Endothelial cell (in vitro differentiated cells): ENCODE measurements at places on chromosomes 2 and 18.
A peak's percentile ranks its signal among the peaks of the same experiment; 100 is the strongest.

GRCh38 chr2:37405781-37406180 lies 61.4 kb downstream of the QPCT start:
- no peak for DNase-seq

- no peak for DNase-seq
Observed at GRCh38 chr18:47817795-47818077, 112.7 kb downstream of the SMAD2 start.

DNA sequence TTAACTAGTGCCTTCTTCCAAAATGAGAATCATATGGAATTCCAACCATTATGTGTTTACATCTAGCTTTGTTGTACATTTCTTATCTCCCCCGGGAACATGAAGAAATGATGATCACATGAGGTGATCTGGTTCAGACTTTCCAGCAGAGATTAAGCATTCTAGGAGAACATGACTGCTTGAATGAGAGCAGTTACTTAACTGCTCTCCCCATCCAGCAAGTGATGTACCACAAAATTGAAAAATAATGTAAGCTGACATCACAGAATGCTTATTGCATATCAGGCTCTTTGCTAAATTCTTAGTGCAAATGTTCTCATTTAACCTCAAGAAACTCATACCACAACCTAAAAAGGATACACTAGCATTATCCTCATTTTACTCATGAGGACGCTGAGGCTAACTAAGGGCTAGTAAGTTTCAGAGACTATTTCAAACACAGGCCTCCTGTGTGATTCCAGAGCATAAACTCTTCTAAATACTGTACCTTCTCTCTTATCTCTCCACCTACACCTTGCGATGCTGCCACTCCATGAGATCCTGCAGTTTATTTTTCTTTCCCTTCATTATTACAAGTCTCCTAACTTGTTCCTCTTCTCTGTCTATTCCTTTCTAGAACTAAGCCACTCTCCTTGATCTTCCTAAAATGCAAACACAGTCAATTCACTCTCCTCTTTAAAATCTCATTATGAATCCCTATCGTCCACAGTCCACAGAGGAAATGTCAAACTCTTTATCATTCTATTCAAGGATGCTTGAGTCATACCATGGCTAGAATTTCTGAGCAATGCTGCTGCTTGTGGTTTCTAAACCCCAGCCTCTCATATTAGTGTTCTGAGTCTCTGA lies 1224.8 kb upstream of the ZEB2 start:
- DNase-seq: no peak

DNA sequence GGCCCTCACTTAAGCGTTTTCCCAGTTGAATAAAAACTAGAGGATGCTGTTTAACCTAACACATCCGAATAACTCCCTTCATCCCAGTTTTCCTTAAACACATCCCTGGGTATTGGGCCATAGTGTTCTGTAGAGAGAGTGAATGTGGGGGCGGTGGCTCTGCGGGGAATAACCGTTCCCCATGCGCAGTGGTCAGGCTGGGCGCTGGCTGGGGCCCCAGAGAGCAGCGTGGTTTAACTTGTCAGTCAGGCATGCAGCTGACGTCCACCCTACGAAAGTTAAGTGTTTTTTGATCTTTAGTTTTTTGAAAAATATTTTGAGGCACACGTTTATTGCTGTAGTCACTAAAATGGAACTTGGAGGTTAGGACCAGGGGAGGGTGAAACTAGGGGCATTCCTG lies 33.7 kb downstream of the CTDP1 start:
- DNase-seq: no peak

DNA sequence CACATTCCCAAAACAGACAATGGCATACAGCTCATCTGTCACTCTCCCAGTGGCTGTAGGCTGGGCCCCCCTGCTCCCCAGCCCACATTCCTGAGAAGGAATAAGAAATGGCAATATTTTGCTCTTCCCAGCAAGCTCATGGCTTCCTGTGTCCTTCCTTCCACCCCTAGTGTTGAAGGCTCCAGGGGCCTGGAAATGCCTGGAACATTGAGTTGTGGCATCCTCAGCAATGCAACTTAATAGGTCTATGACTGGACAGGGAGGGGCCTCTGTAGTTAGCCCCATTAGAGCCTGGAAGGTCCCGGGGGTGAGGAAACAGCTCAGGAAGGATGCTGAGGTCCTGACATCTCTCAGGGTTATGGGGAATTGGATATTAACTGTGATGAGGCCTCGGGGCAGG lies 3.3 kb downstream of the KIF3C start:
- no peak for DNase-seq

DNA sequence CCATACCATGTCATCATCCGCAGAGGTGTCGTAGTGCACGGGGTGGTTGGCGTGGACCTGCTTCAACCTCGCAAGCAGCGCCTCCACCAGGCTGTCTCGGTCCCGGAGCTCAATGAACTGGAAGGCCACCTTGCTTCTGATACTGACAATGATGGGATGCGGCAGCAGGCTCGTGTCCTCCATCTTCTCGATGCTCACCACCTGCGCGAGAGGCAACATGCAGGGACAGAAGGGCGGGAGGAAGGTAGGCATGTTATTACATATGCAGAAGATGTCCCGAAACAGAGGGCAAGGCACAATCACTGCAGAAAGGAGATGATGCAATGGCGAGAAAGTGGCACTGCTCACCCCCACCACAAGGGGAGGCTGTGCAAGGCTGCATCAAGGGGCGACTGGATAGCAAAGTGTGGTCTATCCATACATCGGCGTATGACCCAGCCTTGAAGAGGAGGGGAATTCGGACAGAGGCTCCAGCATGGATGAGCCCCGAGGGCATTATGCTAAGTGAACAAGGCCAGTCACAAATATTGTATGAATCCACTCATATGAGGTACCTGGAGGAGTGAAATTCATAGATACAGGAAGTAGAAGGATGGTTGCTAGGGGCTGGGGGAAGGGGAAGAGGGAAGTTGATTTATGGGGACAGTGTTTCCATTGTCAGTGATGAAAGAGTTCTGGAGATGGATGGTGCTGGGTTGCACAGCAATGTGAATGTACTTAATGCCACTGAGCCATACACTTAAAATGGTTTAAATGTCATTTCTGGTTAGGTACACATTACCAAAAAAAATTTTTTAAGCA lies 36.6 kb downstream of the RPL31 start:
- peak; percentile 33 for DNase-seq

DNA sequence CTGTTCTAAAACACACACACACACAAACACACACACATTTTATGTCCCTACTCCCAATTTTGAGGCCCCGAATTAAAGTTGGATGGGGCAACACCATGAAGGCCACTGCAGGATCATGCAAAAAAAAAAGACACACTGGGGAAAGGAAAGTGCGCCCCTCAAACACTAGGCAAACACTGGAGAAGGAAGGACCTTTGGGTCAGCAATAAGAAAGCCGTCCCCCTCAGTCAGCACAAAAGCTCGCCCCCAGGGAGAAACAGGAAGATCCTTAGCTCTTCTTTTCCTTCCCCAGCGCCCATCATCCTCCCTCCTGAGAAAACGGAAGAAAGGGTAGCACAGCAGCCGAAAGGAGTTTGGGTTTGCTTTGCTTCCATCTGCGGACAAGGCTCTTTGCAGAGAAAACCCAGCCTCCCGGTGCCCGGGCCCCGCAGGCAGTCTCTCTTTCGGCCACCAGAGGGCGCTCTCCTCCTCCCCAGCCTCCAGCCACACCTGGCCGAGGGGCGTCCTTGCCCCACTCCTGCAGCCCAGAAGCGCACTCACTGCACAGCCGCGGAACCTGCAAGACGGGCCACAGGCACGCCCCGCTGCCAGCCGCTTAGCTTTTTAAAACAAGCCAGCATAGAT lies 248.5 kb downstream of the CDH20 start:
- DNase-seq: peak; percentile 90

- DNase-seq: no peak
Observed at GRCh38 chr2:159515441-159515840, 100.9 kb downstream of the BAZ2B start.

DNA sequence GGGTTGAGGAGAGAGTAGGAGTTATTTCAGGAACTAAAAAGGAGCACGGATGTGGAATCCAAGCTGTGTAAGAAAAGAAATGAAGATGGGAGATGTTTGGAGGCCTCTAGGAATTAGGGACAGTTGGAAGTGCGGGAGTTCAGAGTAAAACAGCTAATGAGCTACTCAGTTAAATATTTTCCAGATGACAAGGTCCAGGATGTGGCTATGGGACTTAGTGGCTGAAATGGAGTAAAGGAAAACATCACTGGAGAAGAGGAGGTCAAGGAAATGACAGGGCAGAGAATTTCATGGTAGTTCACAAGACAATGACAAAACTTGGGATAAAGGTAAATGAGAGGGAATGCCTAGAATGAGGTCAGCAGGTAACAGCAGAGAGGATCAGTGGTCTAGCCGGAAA lies 13.0 kb downstream of the GPR155 start:
- no peak for DNase-seq

GRCh38 chr2:64727843-64728463 lies 74.2 kb upstream of the SERTAD2 start:
- DNase-seq: no peak
